ENCODE measurements at places on chromosomes 12 and 14. TPM values are rescaled to one million over a fixed set of nuclear protein-coding genes. Genes with fewer than 3 reads are reported as not detected.
A peak's percentile ranks its signal among the peaks of the same experiment; 100 is the strongest.

DNA sequence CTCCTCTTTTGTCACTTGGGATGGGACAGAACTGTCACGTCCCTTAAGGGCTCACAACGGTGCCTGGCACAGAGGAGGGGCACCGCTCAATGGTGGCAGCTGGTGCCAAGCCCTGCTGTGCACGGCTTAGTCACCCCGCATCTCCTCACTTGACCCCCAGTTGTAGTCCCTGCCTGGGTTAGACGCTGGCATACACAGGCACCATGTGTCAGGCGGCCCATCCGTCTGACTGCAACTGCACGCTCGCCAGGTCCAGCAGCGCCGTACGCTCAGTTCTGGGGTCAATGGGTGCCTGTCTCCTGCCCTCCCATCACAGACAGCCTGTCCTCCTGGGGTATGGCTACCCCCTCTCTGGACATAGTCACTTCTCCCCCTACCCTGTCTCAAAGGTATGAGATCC is 1.6 kb upstream of the PACS2 start:
- DNase-seq = no peak

- DNase-seq = no peak
Measured at GRCh38 chr12:20181416-20182180, 186.7 kb upstream of the PDE3A start.

- no peak for DNase-seq
Measured at GRCh38 chr14:55722054-55722453, 142.0 kb downstream of the KTN1 start.

DNA sequence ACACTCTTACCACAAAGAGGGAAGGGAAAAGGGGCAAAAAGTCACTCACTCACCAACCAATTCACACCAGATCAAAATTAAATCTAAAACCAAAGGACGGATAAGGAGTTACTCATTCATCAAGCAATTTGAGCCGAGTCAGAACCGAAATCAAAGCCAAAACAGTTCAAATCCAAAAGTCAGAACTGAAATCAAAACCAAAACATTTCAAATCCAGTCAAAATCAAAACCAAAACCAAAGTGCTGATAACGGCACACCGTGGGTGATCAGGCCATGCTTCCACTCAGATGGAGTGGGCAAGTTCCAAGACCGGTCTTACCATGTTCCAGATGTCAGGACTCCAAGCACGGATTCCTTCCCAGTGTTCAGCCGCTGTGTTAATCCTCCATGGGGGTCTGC is 139.5 kb downstream of the SLC38A6 start:
- no peak for DNase-seq

DNA sequence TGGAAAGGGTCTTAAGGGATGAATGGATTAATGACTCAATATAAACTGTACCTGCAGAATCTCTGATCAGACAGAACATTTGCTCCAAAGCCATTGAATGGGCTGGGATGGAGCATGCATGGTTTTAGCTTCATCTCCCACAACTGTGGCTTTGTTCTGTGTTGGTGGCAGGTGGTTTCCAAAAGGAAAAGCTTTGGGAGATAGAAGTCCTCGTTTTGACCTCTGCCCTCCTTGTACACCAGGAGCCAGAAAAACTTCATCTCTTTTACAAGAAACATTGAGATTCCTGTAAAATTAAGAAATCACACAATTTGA is 39.5 kb downstream of the GPR65 start:
- no peak for DNase-seq

The FAM186B gene
- 0.18 TPM for total RNA-seq

DNA sequence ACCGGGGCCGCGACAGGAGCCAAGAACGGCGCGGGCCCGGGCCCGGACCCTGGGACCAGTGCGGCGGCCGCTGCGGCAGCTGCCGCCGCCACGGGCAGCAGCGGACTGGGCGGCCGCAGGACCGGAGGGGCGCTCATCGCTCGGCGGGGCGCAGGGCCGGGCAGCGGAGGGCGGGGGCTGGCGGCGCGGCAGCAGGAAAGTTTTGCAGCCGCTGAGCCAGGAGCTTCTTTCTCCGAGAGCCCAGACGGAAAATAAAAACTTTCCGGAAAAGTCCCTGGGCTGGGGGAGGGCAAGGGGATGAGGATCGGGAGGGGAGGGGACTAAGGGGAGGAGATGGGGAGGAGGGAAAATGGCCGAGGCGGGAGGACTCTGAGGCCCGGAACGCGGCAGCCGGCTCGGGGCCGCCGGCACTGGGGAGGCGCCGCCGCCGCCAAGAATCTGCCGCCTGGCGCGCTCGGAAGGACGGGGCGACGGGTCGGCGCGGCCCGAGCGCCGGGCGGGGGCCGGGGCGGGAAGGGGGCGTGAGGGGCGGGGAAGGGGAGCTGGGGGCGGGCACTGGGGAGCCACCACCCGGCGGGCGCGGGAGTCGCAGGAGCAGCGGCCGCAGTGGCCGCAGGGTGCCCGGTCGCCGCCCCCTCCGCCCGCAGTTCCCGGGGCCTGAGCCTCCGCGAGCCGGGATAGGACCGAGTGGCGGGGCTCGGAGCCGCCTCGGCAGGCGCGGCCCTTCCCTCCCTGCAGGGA is at the start of gene PRKD1:
TSS of gene PRKD1 (minus strand) at position 472 of the 741 bp plus-strand sequence.
- no peak for DNase-seq

The NPFF gene
- not detected for total RNA-seq

The PAPLN gene
- 0.29 TPM for total RNA-seq

The CFAP54 gene
- 0.18 TPM for total RNA-seq

The C12orf75 gene
- total RNA-seq = 311 TPM

DNA sequence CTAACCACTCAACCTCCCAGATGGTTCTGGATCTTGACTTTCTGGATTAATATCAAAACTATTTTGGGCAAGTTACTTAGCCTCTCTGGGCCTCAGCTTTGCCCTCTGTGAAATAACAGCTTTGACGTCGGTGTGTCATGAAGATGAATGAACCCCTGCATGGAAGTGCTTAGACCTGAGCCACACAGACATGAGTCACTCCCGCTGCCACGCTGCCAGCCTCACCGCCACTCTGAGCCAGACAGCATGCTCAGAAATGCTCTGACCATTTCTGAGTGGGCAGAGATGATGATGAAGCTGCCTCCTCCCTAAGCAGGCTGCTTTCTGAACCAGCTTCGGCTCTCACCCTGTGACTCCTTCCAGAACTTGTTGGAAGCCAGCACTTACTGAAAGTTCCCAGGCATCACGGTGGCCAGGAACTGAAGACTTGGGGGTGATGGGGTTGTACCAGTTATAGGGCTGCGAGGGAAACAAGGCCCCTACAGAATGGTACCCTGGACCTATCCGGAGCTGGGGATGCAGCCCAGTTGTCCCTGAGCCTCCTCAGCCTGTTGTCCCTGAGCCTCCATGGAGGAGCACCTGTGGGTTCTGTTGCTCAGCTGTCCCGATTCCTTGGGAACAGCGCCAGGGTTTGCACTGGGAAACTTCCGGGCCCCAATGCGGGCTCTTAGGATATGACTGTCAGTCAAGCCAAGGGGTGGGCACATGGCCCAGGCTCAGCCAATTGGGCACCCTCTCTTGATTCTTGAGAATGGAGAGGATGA is 2.0 kb upstream of the CCDC197 start:
- DNase-seq = peak; percentile 34

DNA sequence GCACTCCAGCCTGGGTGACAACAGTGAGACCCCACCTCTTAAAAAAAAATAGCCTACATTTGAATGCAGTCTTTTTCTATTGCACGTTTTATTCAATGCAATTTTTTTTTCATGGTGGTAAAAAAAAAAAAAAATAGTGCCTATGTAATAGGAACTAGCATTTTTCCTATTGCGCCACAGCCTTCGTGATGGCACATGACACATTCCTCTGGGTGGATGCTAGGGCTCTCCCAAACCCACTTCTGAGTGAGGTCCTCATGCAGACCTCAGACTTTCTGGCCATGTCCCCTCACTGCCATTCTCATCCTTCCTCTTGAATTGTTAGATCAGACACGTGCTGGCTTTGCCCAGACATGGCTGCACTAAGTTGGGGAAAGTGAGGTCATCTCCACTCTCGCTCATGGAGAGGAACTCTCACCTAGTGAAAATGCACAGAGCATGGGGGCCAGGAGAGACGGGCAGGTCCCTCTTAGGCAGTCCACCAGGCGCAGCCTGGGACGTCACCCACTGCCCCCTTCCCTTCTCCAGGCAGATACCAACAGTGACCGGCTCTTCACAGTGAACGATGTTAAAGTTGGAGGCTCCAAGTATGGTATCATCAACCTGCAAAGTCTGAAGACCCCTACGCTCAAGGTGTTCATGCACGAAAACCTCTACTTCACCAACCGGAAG is 19.2 kb downstream of the DCAF4 start:
- DNase-seq = no peak

GRCh38 chr12:55922126-55922525 is 5.6 kb downstream of the PYM1 start:
- no peak for DNase-seq

DNA sequence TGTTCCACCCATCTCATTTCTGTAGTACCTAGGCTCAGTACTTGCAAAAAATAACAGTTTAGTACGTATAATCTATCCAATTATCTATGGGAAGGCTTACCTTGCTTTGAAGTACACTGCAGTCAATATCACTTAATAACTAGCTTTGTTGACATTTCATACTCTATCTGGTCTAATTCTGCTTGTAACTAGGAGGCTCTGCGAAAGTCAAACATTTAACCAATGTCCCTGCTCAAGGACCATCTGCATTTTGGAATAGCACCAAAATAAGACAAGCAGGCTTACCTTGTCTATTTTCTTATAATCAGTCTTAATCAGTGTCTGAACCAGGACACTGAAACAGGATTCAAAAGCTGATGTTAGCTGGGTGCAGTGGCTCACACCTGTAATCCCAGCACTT is 39.9 kb downstream of the SLC25A47 start:
- DNase-seq = no peak

The VCPKMT gene
- total RNA-seq = 13.0 TPM

GRCh38 chr12:100101000-100101399 is 41.7 kb downstream of the BLTP3B start:
- DNase-seq = no peak

The HSPA2 gene
- 1.7 TPM for total RNA-seq

All from activated CD8-positive, alpha-beta T cell treated with anti-CD3 and anti-CD28 coated beads, Interleukin-2, amount 10 ng/mL, durations not matched to agents 7 days and 5 days (primary cell).